MG63 (cell line): ENCODE measurements at places on chromosomes 11 and 22. TPM values are rescaled to one million over a fixed set of nuclear protein-coding genes. Genes with fewer than 3 reads are reported as not detected.

The TCIRG1 gene
- 26.4 and 36.9 TPM in 2 replicates for total RNA-seq

- DNase-seq = no peak
Observed at GRCh38 chr11:8503910-8504364, 90.1 kb downstream of the STK33 start.

GRCh38 chr11:76773921-76774361 is 9.2 kb upstream of the TSKU start:
- DNase-seq = no peak

- DNase-seq = no peak
Observed at GRCh38 chr11:117186431-117186761, 7.9 kb downstream of the SIDT2 start.

GRCh38 chr11:70019576-70020011 is 58.5 kb upstream of the ANO1 start:
- peak; percentile 14 for DNase-seq

GRCh38 chr11:124934862-124935547 is 842 bp downstream of the HEPACAM start:
- DNase-seq = peak; percentile 25

GRCh38 chr22:32211011-32211410 is 6.1 kb upstream of the RFPL2 start:
- DNase-seq = no peak

The SLC29A2 gene
- total RNA-seq = not detected in 2 replicates

- DNase-seq = peak; percentile 83
Observed at GRCh38 chr11:69013009-69013951, at the start of gene MRGPRF. Gene MRGPRF (minus strand): TSS chr11:69013246. CDS start chr11:69009901, 3,345 bp downstream.

- no peak for DNase-seq
Observed at GRCh38 chr11:47991266-47991830, 11.0 kb downstream of the PTPRJ start.

The KLHDC7B gene
- total RNA-seq = not detected in 2 replicates

GRCh38 chr11:36431429-36432092 is 78.5 kb downstream of the TRAF6 start:
- peak; percentile 96 for DNase-seq

The MS4A6E gene
- not detected in 2 replicates for total RNA-seq

The TIMM8B gene
- total RNA-seq = 38.3 and 47.0 TPM in 2 replicates

- DNase-seq = no peak
Observed at GRCh38 chr11:134070342-134070845, 1.5 kb downstream of the JAM3 start.

GRCh38 chr11:12600829-12601228 is 73.4 kb upstream of the TEAD1 start:
- no peak for DNase-seq

GRCh38 chr11:133501643-133502539 is 30.4 kb downstream of the OPCML start:
- DNase-seq = no peak

- DNase-seq = no peak
Observed at GRCh38 chr22:46769191-46769675, 6.8 kb downstream of the TBC1D22A start.

The DDI1 gene
- total RNA-seq = not detected in 2 replicates

- DNase-seq = no peak
Observed at GRCh38 chr11:86695373-86695772, 23.0 kb upstream of the ME3 start.

The LARGE2 gene
- not detected in 2 replicates for total RNA-seq

DNA sequence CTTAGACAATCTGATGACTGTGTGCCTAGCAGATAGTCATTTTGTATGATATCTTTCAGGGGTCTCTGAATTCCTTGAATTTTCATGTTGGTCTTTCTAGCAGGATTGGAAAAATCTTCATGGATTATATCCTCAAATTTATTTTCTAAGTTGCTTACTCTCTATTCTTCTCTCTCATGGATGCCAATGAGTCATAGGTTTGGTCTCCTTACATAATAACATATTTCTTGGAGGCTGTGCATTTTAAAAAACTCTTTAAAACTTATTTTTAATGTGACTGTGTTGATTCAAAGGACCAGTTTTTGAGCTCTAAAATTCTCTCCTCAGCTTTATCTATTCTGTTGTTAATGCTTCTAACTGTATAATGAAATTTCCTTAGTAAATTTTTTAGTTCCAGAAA is 198.7 kb downstream of the AASDHPPT start:
- no peak for DNase-seq

GRCh38 chr11:105907319-105907718 is 114.7 kb downstream of the MSANTD4 start:
- DNase-seq = no peak

DNA sequence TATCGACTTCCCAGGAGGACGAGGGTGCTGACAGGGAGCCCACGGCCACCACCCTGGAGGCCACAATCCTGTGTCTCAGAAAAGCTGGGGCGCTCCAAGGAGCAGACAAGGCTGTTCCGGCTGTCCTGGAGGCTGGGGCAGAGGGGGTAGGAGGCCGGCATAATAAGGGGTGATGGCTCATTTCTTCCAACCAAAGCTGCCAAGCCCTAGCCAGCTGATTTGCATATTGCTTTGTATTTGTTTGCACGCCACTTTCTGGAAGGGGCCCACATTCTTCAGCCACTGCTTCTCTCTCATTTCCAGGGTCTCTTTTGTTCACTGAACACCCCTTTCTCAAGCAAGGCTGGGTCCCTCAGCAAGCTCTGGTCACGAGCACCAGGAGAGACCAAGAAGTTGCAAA is 4.7 kb downstream of the PDE2A start:
- no peak for DNase-seq

The CRACR2B gene
- total RNA-seq = not detected in 2 replicates

- DNase-seq = no peak
Observed at GRCh38 chr11:82901922-82902485, 468 bp downstream of the DDIAS start.

The PKNOX2 gene
- 0.94 and 15.3 TPM in 2 replicates for total RNA-seq

The DGCR6 gene
- 1.3 and 4.4 TPM in 2 replicates for total RNA-seq

DNA sequence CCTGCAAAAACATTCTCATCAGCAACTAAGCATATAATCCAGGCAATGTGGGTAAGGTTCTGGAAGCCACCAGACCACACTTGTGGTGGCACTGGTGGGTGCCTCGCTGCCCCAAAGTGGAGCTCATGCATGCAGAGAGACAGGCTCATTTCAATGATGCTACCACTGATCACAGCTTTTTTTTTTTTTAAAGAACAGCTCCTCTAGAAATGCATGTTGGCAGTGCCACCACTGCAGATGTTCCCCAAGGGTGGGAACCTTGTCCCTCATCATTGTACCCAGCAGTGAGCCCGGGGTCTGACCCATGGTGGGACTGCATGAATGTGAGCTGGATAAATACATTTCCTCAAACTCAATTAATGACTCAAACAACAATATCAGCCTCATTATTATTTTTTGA is 31.1 kb upstream of the SERPIND1 start:
- no peak for DNase-seq

GRCh38 chr11:120413480-120413879 is 77.3 kb downstream of the ARHGEF12 start:
- peak; percentile 37 for DNase-seq

- no peak for DNase-seq
Observed at GRCh38 chr11:68399916-68400315, 60.6 kb upstream of the PPP6R3 start.

- DNase-seq = no peak
Observed at GRCh38 chr11:133024301-133024700, 508.0 kb downstream of the OPCML start.

DNA sequence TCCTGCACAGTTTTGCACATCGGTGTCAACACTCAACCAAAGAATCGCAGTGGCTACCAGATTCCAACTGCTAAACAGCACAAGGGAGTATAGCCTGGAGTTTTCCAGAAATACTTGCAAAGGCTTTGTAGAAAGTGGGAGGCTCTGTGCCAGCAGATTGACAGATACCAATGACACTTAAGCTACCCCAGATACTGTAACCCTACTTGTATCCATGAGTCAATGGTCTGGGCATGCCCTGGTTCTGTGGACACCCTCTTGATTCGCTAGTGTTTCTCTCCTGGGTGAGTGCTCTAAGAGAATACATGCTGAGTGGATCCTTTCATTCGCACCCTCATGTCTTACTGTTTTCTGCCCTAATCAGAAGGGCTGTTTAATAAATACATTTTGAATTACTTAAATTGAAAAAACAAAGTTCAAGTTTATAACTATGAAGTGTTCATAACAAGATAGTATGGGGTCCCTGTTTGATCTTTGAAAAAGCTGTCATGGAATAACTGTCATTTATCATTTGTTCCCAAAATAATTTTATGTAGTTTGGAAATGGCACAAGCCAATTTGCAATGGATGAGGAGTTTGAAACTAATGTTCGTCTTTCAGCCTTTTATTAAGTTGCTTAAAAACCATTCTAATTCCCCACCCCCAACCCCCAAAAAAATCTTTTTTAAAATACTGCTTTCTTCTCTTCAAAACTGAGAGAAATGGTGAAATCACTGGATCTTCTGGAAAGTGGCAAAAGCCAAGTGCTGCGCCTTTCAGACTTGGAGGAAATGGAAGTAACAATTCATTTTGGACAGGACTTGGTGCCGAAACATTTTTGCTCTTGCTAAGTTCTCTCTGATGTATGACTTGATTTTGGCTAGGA is 600.5 kb upstream of the TENM4 start:
- DNase-seq = no peak

- DNase-seq = peak; percentile 97
Observed at GRCh38 chr11:130609121-130610035, 160.9 kb downstream of the ADAMTS15 start.

GRCh38 chr11:56624661-56625110 is 10.0 kb upstream of the OR5M1 start:
- no peak for DNase-seq

GRCh38 chr22:22086501-22087158 is 104.0 kb upstream of the TOP3B start:
- DNase-seq = peak; percentile 80

- no peak for DNase-seq
Observed at GRCh38 chr11:5339771-5340322, 3.5 kb downstream of the OR51B5 start.

DNA sequence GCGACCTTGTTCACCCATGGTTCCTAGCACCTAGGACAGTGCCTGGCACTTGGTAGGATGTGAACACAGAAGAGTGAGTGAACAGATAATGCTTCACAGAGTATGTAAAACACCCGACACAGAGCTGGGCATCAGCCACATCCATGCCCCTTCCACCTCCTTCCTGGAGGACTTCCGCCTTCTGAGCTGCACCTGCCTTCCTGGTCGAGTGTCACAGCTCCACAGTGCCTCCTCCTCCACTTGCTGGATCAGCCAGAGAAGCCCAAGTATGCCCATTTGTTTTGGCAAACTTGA is 20.1 kb downstream of the PRDM11 start:
- no peak for DNase-seq

DNA sequence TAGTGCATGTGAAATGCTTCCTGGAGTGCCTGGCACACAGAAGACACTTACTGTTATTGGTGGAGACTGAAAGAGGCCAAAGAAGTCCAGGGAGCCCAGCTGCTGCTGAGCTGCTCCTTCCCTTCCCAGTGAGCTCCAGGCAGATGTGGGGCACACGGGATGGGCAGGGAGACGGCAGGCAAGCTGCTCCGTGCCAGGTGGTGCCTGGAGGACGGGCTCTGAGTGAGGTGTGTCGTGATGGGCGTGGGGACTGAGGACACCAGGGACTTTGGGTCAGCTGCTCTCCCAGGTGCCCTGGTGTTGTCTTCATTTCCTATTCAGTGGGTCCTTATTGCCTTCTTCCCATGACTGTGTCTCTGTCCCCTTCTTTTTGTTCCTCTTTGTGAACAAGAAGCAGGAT is 19.5 kb downstream of the TAB1 start:
- DNase-seq = no peak

DNA sequence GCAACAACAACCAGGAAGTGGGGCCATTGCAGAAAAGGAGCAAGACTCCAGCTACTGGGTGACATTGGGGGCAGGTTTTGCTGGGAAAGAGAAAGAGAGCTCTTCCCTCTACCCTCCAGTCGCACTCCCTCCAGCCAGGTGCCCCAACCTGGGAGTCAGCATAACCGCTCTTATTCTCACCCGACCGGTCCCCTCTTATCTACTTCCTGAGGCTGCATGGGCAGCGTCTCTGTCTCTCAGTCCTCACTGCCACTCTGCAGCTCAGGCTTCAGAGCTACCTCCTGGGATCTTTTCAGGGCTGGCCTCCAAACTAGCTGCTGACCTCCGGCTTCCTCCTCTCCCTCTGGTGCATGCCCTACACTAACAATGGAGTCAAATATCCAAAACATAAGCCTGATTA is 5.1 kb downstream of the ZNF70 start:
- DNase-seq = no peak

The PYGM gene
- total RNA-seq = not detected in 2 replicates

- DNase-seq = no peak
Observed at GRCh38 chr11:45476126-45476525, 189.3 kb downstream of the CHST1 start.

The PACS1 gene
- 2.6 and 11.2 TPM in 2 replicates for total RNA-seq

GRCh38 chr22:38832005-38832978 is 11.5 kb downstream of the NPTXR start:
- DNase-seq = no peak

- DNase-seq = no peak
Observed at GRCh38 chr11:131581046-131581445, 210.6 kb downstream of the NTM start.
